ENCODE measurements at places on chromosomes 7 and 10.
A peak's percentile ranks its signal among the peaks of the same experiment; 100 is the strongest.

DNA sequence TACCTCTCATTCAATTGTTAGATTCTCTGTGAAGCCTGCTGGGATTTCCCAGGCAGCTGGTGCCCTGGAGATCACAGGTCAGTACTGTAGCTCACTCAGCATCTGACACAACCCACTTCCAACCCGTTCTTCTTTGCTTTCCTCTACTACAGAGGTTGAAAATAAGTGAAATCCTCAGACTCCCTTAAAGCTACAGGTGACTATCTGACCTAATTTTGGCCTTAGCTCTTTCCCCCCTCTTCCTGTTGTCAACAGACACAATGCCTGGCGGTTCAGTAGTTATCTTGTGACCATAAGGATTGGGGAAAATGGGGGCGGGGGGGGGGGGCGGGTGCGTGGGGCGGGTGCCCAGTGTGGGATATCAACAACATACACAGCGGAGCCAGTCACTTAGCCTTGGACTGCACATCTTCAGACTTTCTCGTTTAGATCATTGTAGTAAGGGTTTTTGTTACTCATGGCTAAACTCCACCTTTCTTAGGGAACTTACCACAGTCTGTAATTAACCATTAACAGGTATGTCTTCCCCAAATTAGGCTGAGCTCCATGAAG, 37.8 kb downstream of the MTPN start:
- DNase-seq = no peak

- DNase-seq = no peak
Observed at GRCh38 chr7:136523571-136523970, 344.9 kb upstream of the CHRM2 start.

DNA sequence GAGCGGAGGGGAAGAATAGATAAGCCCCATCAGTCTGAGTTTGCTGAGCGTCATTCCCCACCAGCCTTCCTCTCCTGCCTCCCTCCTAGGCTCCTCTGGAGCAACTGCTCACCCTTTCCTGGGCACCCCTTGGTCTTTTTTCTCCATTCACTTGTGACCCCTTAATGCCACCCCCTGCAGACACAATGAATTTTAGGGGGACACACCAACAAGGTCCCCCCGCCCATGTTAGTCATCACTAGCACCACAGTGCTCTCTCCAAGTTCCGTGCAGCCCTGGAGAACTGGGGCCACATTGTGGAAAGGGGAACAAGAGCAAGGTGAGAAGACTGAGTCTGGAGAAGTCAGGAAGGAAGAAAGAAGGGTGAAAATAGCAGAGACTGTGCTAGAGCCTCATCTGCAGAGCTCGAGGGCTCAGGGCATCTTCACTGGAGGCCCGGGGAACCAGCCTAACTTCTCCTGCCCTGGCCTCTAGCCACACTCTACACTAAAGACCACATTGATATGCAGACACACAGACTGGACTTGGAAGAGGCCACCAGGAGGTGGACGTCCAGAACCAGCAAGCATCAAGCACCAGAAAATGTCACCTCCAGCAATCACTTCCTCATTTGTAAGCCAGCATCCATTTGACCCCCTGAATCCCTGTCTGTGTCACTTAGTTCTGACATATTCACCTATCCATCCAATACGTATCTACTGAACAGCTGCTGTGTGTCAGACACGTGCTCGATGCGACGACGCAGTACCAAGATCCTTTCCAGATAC, 17.5 kb downstream of the RGR start:
- no peak for DNase-seq

GRCh38 chr7:123656544-123657303, 1.1 kb downstream of the LMOD2 start:
- no peak for DNase-seq

GRCh38 chr10:45008524-45009161, 7.9 kb downstream of the ZNF22 start:
- DNase-seq = peak; percentile 93

DNA sequence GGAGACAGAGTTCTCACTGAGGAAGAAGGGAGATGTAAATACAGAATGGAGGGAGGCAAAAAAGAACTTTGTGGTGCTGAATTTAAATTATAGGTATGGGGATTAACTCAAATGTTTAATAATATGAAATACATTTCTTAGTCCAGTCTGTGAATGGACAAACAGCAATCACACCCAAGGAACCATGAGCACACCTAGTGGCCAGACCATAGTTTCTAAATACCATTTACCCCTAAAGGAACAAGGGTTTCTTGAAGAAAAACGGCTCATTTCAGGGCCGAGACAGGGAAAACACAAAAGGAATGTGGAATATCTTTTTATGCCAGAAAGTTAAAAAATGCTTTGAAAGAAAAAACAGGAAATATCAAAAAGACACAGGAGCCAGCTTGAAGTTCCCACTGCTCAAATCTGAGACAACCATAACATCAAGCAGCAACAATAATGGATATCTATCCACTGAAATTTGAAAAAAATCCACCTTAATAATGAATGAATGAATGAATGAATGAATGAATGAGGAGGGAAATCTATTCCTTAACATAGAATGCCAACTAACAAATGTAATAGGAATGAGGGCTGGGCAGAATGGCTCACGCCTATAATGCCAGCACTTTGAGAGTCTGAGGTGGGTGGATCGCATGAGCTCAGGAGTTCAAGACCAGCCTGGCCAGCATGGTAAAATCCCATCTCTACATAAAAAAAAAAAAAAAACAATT, 8.6 kb downstream of the IPMK start:
- no peak for DNase-seq

DNA sequence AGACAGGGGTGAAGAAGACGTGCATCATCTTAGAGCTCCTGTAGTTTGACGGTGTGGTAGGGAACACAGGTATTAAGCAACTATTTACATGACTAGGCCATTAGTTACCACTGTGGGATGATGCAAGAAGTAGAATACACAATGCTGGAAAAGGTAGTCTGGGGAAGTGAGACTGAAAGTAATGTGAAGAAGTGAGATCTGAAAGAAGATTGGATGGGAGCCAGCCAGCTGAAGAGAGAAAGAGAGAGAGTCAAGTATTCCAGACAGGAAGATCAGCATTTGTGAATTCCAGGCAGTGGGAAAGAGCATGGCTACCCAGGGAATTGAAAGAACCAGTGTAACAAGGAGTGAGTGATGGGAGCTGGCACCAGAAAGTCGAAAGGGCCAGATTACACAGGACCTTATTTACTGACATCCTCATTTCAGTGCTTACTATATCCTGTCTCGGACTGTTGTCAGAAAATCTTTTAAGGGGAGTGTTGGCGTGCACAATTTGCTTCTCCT, 4.0 kb upstream of the CFAP58 start:
- DNase-seq = no peak

GRCh38 chr7:100567031-100567730, 6.5 kb downstream of the SAP25 start:
- DNase-seq = no peak

- no peak for DNase-seq
Observed at GRCh38 chr10:71725998-71726579, 6.5 kb upstream of the C10orf105 start.

GRCh38 chr10:49187950-49188761, at the start of gene TMEM273:
TSS of gene TMEM273 (minus strand) at chr10:49188391. CDS start at chr10:49188336, 55 bp downstream.
- no peak for DNase-seq

DNA sequence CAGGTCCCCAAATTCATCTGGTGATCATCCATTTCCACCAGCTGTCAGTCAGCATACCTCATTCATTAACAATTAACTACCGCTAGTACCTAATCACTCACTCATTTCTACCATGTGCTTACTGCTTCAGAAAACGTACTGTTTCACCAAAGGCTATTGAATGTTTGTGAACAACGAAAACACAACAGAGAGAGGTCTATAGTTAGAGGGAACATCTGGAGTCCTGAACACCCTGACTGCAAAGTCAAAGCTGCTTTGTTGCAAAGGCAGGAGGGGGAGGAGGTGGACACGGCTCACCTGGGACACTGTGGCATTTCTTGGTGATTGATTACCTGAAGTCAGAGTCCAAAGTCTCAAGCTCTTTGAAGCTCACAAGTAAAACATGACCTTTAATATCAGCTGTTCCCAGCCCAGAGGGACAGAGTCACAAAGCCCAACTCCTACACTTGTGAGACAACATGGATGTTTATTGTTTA, 342.3 kb upstream of the ADARB2 start:
- peak; percentile 62 for DNase-seq

GRCh38 chr7:25988640-25989039, 163.4 kb upstream of the NFE2L3 start:
- DNase-seq = no peak

DNA sequence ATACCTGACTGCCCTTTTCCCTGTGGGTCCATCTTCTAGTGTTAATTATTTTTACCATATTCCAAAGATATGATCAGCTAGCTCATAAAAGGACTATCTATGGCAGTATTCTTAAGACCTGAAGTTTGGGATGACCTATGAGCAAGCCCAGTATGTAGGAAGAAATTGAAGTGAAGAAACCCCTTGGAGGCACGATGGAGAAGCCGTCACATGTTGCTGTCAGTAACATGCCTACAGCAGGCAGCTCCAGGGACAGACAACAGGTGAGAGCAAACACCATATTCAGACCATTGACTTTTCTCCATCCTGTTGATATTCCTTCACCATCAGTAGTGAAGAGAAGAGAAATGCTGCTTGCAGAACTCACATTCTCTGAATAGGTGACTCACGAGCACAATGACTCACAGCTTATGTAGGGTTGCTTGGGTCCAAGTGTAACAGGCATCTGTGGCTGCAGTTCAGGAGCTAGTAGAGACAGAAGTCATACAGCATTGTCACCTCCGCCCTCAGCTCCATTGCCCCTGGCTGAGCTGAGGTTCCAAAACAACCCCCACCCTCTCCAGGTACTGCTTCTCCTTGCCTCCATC, 8.4 kb upstream of the LYZL2 start:
- DNase-seq = no peak

- no peak for DNase-seq
Observed at GRCh38 chr10:72626444-72626754, 520 bp upstream of the MICU1 start.

- no peak for DNase-seq
Observed at GRCh38 chr7:93575555-93576399, 1.3 kb upstream of the CALCR start.

- no peak for DNase-seq
Observed at GRCh38 chr10:23293973-23294590, 50.5 kb downstream of the C10orf67 start.

All from left renal cortex interstitium (tissue), 4 donors.